ENCODE measurements at places on chromosomes 7 and 10.

- no peak for DNase-seq
These were observed 68.2 kb upstream of the AHR start for GRCh38 chr7:17230099-17230807.

DNA sequence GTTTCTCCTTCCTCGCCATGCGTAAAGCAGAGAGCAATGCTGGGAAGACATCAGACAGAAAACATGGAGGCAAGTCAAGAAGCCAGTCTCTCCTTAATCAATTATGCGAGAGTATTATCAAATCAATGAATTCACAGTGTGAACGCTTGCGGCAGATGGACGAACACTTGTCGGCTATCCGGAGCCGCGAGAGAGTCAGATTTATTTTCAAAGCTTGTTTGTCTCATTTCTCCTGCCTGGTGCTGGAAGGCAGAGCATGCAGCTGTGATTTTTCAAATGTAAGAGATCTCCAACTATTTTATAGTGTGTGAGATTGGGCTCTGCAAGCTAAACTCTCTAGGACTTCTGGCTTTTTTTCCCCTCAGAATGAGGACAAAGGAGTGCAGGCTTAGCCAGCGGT, 252.3 kb downstream of the SNX10 start:
- DNase-seq, result no peak

DNA sequence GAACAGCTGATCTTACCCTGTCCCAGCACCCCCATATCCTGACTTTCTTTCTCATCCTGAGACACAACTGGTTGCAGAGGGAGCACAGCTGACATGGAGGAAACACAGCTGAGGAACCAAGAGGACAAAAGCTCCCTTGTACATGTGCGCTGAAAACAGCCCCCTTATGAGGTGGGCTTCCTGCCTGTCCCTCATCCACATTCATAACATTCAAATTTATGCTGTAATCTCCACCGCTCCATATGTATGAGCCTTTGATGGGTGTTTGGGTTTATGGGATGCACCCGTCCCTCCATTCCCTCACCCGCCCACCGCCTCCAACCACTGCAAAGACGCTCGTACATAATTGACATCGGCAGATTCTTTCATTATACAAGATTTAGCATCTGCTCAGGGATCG, 49.6 kb upstream of the BTRC start:
- no peak for DNase-seq

DNA sequence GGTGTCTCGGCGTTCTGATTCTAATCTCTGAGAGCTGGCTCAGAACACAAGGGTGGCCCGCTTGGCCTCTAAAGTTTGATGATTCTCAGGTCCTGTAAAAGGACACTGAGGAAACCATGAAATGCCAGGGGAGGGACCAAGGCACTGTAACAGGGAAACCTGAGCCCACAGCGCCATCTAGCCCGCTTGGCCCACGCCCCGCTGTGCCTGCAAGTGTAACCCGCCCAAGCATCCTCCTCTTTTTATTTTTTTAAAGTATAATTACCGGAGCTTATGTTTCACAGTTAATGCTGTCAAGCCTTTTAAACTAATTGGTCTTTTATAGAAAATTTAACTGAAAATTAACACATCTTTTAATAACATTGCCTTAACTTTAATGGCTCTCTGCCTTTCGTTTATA, 734.7 kb downstream of the KCNMA1 start:
- DNase-seq, result peak; percentile 32

- DNase-seq, result no peak
These were observed 20.3 kb upstream of the TIAL1 start for GRCh38 chr10:119616882-119617570.

GRCh38 chr10:43060291-43060690, 16.6 kb upstream of the RET start:
- DNase-seq, result no peak

GRCh38 chr10:8305876-8306652, 251.6 kb downstream of the GATA3 start:
- DNase-seq, result no peak

- DNase-seq, result no peak
These were observed 17.7 kb downstream of the ABCA13 start for GRCh38 chr7:48188776-48189520.

DNA sequence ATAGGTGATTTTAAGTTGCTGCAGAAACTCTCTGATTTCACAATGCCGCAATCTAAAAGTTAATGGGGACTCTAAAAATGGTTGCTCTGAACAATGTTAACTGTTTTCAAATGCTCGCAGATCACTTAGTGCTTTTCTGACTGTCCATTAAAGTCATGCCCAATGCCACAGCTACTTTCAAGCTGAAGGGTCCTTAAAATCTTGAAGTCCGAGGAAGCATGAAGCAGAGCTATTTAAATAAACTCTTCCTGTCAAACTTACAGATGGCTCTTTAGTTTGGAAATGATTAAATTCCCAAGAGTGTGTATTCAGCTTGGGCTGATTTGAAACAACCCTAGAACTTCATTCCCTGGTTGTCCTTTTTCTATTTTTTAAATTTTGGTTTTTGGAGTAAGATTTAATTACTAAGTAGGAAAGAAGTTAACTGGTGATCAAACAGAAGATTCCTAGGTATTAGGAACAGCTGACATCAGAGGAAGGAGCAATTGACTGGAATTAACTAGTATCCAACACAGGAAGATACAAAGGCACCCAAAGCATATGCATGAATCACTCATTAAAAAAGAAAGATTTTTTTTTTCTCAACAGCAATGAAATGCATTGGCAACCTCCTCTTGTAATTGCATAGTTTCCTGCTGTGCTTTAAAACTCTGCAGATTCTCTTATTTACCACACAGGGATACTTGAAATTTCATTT, 105.1 kb downstream of the NRP1 start:
- no peak for DNase-seq

DNA sequence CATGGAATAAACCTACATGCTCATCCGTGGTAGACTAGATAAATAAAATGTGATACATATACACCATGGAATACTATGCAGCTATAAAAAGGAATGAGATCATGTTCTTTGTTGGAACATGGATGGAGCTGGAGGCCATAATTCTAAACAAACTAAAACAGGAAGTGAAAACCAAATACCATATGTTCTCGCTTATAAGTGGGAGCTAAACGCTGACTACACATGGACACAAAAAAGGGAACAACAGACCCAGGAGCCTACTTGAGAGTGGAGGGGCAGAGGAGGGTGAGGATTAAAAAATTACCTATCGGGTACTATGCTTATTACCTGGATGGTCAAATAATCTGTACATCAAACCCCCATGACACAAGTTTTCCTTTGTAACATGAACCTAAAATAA, 68.7 kb upstream of the SEC61G start:
- no peak for DNase-seq

Measured in NT2/D1 (cell line).